Stimulated activated CD8-positive, alpha-beta memory T cell treated with anti-CD3 and anti-CD28 coated beads, Interleukin-4, amount 100 ng/mL, for 1 hour (primary cell): ENCODE measurements at places on chromosomes 11 and 22.

DNA sequence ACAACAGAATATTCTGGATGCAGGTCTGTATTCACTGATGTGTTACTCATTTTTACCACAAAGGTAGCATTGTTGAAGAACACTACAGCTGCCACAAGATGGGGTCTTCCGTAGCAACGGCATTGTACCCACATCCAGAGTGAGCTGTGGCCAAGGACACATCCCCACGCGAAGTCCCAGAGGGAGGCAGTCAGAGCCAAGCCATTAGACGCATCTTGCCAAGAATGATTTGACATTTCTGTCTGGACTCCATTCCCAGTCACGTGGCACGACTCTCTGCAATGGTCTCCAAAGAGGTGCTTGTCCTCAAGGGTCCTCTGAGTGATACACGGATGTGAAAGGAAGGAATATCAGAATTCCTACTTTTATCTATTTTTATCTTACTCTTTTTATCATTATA lies 15.5 kb downstream of the OPCML start:
- DNase-seq: no peak

DNA sequence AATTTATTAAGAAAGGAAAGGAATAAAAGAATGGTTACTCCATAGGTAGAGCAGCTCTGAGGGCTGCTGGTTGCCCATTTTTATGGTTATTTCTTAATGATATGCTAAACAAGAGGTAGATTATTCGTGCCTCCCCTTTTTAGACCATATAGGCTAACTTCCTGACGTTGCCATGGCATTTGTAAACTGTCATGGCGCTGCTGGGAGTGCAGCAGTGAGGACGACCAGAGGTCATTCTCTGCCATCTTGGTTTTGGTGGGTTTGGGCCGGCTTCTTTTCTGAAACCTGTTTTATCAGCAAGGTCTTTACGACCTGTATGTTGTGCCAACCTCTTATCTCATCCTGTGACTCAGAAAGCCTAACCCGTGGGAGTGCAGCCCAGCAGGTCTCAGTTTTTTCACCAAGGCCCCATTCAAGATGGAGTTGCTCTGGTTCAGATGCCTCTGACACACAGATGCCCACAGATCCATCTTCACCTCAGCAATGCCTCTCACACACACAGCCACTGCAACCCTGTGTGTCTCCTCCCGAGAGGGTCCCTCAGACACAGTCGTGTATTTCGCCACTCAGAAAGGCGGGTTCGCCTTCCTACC lies 16.4 kb upstream of the JAM3 start:
- no peak for DNase-seq

DNA sequence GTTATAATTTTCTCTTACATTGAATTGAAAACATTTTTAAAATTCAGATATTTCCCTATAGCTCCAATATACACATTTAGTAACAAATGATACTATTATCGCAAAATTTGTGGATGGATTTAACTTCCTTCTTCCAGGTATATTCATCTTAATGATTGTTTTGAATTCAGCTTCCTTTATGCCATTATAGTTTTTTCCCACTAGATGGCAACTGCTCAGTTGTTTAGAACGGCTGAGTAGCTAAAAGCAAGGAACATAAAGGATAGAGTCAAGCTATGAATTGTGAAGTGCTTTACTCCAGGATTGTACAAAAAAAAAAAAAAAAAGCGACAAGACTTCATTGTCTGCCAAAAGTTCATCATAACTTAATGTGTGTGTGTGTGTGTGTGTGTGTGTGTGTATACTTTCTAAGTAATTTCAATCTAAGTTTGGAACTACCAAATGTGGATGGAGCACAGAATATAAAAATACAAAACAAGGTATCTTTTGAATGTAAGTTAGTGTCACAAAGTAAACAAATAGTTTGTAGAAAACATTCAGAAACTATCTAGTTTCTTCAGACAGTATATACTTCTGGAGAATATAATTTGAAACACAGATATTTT lies 846.4 kb downstream of the DLG2 start:
- DNase-seq: no peak

DNA sequence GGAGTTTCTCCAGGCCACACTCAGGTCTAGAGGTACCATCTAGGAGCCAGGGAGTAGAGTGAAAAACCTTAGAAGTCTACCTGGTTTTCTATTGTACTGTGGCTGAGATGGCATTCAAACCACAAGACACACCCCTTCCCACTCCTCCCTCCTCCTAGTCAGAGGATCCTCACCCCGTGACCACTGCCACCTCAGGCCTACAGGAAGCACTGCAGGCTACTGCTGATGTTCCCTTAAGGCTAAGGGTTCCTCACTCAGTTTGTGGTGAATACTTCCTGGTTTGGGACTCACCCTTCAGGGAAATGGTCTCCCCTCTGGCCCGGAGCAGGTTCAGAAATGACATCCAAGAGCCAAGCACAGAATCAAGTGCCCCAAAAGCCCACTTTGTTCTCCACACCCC lies 1293.9 kb downstream of the JRKL start:
- DNase-seq: no peak

GRCh38 chr11:126927623-126928022 lies 72.9 kb downstream of the KIRREL3 start:
- no peak for DNase-seq

DNA sequence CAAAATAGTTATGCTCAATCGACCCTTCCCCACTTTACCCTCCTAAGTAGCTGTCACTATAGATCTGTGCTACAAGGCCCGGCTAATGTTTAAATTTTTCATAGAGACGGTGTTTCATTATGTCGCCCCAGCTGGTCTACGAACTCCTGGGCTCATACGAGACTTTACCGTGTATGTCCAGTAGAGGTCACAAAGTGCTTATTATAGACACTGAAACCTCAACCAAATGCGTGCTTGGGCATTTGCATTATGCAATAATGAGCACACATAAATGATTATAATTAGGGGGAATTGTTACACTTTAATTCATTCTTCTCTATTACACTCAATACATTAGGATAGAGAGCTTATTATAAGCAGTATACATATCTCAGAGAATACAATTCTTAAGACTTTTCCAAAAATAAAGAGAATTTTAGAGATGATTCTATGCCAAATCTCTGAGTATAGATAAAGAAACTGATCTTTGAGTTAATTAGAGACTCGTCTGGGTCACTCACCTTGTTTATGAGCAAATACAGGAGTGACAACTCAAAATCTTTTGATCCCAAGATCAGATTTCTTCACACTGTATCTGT lies 12.5 kb upstream of the MRPL16 start:
- no peak for DNase-seq

DNA sequence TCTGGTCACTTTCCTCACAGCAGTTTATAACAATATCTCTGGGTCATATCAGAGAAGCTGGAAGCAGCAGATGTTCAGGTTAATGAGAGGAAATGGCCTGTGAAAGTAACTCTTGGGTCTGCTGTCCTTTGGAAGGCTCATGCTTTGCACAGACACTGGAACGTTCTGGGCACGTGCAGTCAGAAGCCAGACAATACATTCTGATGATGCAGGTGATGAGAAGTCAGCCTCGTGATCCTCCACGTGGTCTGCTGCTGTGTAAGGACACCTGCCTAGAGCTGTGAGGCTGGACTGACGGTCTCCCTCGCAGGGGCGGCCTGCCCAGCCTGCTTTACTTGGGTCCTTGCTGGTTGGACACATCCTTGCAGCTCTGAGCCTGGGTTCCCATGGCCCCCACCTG lies 18.8 kb upstream of the ADORA2A start:
- DNase-seq: no peak

- no peak for DNase-seq
Observed at GRCh38 chr11:73622926-73623593, 23.3 kb upstream of the PLEKHB1 start.

DNA sequence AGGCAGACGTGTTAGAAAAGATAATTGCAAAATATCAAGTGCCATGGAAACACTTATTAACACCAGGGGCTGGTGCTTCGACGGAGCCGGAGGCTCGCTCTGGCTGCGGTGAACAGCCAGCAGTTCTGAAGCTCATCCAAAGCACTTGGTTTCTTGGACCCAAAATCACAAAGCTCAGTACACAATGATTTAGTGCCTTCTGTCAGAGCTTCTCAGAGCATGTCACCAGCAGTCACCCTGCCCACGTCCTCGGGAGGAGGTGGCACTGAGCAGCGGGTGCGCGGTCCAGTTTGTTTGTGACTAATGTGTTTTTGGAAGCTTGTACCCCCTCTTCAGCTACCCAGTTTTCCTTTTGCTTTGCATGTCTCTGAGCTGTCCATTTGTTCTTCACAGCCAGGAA lies 58.7 kb upstream of the KIRREL3 start:
- DNase-seq: no peak

DNA sequence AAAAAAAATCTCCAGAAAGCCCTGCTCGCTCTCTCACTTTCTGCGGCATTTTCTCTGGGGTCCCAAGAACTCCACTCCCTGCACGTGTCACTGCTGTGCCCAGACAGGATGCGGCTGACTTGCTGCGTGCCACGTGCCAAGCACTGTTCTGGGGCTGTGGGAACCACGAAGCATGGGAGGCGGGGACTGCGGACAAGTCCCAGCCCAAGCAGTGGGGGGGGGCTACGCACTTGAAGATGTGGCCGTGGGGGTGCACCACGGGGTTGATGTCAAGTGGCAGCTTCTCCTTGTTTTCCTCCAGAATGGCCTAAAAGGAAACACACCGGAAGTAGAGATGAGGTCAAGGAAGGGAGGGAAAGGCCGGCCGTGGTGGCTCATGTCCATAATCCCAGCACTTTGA lies 10.8 kb downstream of the TTLL12 start:
- no peak for DNase-seq

DNA sequence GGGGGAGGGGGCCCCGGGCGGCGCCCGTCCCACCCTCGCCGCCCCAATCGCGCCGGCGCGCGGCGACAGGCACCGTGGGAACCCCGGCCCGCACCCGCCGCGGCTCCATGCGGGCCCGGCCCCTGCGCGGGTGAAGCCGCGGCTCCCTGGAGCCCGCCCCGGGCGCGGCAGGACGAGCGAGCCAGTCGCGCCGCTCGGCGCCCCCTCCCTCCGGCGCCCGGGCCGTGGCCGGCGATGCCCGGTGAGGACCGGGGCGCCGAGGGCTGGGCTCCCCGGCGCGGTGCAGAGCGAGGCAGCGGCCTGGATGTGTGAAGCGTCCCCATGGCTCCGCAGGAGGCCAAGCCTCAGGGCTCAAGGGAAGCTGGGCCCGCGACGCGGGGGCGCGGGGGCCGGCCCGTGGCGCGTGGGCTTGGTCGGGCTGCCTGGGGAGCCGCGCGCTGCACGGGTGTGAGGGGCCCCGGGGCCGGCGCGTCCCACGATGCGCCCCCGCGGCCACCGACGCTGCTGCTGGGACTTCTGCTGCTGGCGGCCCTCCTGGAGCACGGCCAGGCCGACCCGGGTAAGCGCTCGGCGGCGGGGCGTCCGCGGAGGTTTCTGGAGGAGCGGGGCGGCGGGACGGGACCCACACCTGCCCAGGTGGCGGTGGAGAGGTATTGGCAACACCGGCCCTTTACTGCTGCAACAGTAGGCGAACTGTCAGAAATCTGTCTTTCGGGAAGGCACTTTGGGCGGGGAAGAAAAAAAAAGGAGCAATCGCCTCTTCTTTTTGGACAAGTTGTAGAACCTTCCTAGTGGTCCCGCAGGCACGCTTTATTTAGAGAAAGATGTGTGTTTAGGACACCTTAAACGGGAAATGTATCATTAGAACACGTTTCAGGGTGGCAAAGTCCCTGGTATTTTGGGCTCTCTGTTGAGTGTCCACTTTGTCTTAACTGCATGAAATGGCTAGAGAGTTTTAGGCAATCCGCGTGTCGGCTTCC lies 119.4 kb downstream of the HIPK3 start:
- no peak for DNase-seq

- DNase-seq: no peak
Observed at GRCh38 chr11:65861165-65861505, 902 bp downstream of the MUS81 start.

- DNase-seq: no peak
Observed at GRCh38 chr22:45731041-45731797, 59.6 kb downstream of the ATXN10 start.

DNA sequence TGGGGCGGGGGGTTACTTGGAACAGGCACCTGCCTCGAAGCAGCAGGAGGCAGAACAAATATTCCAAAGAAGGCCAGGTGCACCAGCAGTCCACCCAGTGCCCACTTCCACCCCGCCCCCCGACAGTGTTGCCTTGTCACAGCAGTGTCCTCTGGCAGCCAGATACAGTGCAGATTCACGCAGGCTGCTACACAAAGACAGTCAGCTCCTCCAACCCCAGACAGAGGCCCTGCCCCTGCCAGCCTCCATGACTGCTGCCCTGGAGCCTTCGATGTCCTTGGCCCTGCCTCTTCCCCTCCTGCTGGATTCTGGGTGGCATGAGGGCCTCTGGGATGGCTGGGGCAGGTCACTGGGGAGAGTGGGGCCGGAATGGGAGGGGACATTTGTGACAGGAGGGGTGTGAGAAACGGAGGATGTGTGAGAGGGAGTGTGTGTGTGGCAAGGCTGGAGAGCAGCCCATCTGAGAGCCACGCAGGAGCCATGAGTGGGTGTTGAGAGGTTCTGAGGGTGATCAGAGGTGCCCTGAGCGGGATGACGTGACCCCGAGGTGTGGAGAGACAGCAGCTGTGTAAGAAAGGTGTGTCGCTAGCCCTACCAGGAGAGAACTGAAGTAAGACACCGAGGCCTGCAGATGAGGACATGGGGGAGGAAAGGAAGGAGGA lies 173.7 kb downstream of the CEP164 start:
- no peak for DNase-seq

DNA sequence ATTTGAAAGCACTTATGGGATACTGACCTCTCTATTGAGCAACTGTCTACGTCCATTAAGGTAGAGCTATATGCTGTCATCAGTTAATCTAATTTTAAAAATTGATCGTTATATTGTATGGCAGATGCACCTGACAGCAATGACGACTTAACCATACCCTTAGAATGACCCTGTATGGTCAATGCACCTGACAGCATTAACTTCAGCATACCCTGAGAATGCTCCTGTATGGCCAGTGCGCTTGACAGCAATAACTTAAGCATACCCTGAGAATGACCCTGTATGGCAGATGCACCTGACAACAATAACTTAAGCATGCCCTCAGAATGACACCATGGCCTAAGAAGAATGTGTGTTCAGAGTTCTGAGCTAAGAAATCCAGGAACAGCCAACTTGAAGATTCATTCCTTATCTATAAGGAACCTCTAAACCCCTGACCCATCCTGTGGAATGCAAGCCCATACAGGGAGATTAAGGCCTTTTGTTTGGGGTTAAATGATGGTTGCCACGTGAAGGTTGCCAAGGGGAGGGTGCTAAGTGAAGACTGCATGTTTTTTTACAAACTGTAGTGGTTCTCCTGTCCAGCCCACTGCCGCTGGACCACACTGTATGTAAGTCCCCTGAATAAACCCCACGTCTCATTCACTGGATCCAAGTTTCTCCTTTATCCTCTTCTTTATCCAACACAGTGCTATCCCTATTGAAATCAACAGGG lies 138.3 kb downstream of the GUCY1A2 start:
- no peak for DNase-seq

DNA sequence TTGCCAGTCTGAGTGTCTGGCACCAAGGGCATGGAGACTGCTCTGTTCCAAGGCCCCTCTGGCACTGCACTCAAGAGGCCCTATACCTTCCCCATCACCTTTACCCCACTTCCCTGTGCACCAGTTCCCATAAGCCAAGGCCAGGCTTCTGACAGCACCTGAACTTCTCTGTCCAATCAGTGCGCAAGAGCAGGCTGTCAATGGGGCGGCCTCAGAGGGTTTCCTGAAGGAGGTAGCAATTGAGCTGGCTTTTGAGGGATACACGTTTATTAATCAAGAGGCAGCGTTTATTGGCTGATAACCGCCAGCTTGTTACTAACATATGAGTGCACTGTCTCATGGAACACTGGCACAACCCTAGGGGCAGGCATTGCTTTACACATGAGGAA lies 2.1 kb downstream of the SH3BP1 start:
- DNase-seq: no peak
